ENCODE measurements at places on chromosomes 12 and 14.

DNA sequence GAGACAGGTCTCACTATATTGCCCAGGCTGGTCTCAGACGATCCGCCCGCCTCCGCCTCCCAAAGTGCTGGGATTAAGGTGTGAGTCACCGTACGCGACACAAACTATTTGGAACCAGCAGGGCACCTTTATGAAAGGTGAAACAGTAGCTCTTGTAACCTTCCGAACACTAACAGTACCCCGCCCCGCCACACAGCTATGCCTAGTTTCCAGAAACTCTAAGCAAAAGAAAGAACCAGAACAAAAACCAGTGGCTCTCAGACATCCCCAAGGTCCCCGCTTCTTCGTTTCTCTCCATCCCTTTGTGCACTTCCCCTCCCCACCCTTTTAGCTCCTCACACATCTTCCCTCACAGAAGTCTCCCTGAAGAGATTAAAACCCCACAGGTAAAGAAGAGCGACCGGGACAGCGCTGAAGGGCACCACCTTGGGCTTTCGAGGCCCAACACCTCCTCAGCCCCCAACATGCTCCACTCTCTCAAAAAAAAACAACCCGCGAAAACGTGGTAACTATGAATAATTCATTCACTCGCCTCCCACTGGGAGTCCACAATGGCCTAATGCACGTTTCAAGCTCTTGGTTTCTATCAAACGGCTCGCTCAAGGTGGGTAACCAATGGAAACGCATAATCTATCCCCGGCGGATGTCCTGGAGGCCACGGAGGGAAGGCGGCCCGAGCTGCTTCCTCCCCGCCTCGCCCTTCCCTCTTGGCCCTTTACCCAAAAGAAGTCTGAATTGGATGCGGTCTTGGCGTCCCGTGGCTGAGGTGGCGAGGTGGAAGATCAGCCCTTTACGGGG, 877 bp downstream of the BAG5 start:
- DNase-seq: no peak

GRCh38 chr12:99043319-99043914, 398.3 kb downstream of the APAF1 start:
- no peak for DNase-seq

- DNase-seq: no peak
These were observed 1.4 kb upstream of the APOBEC1 start for GRCh38 chr12:7667125-7667524.

DNA sequence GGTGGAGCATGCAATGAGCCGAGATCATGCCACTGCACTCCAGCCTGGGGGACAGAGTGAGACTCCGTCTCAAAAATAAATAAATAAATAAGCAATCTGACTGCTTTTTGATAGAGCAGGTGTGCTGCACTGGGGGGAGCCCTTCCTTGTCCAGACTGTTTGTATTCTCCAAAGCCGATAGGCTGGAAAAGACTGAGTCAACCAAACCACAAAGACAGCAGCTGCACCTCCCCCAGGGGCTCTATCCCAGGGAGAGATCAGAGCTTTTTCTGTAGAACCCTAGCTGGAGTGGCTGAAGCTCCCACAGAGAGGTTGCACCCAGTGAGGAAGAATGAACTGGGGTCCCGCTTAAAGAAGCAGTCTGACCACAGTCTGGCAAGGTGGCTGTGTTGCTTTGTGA, 45.8 kb upstream of the LALBA start:
- DNase-seq: no peak

DNA sequence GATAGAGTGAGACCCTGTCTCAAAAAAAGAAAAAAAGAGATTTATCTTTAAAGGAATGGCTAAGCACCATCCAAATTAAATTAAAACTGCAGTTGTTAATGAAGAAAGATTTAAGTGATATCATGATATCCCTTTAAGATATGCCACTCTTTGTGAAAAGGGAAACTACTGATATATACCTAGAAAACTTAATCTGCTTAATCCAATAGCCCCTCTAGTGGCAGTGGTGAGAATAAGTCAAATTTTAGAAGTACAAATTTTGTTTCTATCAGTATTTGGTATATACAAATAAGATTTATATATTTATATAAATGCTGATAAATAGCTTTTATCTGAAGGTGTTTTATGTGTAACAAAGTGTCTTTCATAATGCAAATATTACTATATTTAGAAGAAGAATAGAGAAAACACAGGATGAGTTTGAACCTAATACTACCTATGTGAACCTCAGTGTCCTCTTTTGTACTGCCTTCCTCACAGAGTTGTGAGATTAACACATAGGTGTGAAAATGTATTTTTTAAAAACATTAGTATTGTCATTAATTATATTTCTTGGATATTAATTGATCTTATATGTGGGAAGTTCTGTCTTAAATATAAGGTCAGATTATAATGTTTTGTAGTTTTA, 51.4 kb upstream of the GARIN2 start:
- no peak for DNase-seq

DNA sequence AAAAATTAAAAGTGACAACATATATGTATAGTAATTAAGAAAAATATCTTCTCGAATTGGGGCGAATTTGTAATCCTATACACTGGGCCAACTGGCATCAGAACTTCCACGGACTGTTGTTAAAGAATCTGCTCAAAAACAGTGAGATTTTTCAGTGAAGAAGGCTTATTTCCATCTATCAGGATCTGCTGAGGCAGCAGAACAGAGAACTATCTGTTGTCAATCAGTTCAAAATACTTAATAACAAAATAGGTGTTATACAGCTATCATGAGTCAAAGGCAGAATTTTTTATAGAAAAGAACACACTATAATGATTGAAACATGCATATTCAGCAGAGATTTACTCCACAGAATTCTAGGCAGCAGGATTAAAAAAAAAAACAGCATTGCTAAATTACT, 41.9 kb downstream of the IFNG-AS1 start:
- no peak for DNase-seq

DNA sequence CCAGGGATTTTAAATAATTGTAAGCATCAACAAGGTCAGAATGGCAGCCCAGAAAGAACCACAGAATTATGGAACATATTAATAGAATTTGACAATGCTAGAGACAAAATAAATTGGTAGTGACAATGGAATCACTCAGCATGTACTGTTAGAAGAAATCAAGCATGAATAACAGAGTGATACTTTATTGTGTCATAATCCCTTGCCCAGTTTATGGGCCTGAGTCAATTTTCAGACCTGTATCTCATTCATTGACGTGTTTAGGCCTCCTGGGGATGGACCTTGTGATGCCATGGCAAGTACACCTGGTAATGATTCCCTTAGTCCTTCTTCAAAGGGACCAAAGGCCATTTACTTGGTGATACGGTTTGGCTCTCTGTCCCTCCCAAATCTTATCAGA, 12.8 kb upstream of the CCDC91 start:
- DNase-seq: no peak

DNA sequence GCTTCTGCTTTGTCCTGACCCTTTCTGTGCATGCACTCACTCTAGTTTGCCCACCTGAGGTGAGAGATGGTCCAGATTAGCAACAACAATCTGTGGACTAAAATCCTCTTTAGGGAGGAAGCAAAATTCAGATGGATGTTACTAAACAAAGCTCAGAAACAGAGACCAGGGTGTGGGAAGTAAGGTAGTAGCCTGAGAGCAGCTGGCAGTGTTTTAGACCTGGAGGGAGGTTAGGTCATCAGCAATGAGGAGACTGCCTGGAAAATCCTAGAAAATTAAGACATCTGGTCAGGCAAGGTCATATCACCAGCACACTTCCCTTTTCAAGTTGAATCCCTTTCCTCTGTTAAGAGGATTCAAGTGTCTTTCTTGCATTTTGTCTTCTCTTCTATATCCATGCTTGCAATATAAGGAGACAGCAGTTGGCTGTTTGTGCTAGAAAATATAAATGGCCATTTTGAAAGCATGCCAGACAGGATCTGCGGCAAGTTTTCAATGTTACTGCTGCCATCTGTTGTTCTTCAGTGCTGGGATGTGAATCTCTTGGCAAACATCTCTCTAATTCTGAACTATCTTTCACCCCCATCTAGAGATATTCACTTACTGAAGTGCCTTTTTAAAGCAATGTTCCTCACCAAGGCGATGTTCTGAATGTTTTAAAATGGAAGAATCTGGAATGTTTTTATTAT, 266.4 kb downstream of the NAV3 start:
- DNase-seq: no peak

DNA sequence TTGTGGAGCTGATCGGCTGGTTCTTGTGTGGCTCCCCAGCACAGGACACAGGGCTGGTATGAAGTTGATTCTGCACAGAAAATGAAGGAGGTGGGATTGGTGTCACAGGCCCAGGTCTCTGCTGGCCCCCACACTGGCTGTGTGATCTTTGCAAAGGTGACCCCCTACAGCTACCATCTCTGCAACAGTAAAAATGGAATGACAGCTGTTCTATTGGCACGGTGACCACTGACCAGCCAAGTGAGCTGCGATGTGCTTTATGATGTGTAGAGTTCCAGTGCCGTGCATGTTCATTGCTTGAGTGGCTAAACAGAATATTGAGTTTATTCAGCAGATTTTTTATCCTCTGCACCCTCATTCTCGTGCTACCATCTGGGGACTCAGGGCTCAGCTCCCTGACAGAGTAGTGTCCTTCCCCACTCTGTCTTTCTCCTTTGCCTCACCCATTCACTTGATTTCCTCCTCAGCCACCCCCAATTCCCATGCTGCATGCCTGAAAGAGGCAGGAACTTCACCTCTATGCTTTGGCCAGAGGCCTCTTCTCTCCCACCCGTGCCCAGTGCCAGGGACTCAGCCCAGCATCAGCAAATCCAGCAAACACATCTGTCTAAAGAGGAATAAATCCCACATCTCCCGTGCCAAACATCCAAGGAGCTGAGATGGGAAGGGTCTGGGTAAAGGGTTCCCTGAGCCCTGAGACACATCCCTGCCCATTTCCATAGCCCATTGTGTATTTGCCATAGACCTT, 21.2 kb downstream of the C14orf132 start:
- no peak for DNase-seq

GRCh38 chr12:75483431-75483830, 2.9 kb downstream of the GLIPR1 start:
- DNase-seq: no peak

DNA sequence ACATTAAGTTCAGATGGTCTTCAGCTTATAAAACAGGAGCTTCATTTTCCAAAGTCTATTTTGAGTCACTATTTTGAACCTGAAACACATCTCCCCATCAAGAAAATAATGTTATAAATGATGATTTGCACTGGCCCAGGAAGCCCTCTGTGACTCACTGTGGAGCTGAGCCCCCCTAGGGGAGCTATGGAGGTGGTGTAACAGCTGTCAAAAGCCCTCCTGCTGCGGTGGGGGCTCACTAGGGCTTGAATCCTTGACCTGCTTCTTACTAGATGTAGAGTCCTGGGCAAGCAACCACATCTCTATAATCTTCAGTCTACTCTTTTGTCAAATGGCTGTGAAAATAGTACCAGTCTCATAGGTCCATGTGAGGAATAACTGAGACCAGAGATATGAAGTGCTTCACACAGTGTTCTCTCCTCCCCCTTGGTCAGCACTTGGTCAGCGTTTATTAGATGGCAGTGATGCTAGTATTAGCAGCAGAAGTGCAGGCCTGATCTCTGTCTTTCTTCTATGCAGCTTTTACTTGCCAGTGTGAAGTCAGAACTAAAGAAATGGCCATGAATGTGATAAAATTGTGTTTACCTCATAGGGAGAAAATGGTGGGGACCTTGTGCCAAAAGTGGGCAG, 83.4 kb downstream of the RTN1 start:
- DNase-seq: no peak

DNA sequence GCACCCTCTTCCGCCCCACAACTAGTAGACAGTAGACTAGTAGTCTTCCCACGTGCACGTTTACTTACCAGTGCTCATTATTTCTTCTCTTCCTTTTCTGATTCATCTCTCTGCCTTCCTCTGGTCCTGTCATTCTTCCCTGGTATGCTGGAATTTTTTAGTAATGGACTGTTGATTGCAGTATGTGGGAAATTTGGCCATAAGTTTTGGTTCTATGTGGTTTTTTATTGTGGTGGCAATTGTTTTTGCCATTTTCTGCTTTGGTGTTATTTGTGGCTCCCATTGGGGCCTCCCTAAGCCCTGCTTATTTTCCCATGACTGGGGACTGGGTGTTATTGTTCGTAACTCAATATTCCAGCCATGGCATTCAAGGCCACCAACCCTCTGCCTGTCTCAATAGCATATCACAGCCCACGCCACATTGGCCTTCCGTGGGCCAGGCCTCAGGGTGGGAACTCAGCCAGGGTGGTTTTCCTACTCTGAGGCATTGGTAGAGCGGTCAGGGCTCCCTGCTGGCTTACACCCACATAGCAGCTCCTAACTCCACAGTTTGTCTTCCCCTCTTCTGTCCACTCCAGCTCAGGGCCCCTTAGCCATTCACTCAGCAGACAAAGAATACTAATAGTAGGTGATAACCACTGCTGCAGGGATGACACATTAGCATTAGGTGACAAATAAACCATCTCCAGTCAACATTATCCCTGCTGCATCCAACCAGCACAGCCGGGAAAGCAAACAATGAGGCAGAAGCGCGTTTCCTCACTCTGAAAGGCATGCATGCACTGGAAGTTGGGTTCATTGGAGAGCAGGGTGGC, 321.5 kb downstream of the CACNA1C start:
- no peak for DNase-seq

DNA sequence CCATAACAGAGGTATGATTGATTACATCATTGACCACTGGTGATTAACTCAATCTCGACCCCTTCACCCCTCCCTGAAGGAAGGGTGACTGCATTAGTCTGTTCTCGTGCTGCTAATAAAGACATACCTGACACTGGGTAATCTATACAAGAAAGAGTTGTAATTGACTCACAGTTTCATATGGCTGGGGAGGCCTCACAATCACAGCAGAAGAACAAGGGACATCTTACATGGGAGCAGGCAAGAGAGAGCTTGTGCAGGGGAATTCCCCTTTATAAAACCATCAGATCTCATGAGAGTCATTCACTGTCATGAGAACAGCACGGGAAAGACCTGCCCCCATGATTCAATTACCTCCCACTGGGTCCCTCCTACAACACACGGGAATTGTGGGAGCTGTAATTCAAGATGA, 55.9 kb upstream of the TMCC3 start:
- DNase-seq: no peak

- no peak for DNase-seq
These were observed 141.1 kb downstream of the HMGA2 start for GRCh38 chr12:65965358-65965757.

DNA sequence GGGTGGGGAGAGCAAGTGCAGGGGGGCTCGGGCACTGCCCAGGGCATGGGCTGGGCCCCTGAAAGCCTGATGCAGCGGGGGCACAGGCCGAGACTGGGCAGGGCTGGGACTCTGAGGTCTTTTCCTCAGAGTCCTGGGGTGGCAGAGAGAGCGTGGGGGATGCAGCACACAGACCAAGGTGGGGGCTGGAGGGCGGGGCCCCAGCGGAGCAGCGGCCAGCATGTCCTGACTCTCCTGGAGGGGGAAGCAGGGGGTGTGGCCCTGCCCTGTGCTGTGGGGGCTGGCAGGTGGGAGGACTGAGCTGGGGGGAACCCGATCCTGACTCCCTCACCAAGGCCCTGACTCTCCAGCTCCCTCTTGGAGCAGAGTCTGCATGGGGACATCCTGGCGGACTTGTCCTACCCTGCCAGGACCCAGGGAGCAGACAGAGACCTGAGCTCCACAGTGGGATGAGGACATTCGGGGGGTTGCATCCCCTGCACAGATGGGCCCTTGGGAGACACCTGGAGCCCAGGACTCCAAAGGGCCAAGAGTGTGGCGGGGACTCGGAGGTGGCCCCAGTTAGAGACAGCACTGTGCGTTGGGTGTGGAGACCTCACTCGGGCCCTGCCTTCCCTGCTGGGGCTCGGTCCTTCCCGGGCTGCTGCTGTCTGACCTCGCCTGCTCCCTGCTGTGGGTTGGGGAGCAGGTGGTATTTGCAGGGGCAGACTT, 326.1 kb downstream of the TMEM121 start:
- DNase-seq: no peak
